ENCODE measurements at places on chromosomes 2 and 18.

GRCh38 chr18:9700261-9700796, 7.8 kb upstream of the RAB31 start:
- DNase-seq = no peak

DNA sequence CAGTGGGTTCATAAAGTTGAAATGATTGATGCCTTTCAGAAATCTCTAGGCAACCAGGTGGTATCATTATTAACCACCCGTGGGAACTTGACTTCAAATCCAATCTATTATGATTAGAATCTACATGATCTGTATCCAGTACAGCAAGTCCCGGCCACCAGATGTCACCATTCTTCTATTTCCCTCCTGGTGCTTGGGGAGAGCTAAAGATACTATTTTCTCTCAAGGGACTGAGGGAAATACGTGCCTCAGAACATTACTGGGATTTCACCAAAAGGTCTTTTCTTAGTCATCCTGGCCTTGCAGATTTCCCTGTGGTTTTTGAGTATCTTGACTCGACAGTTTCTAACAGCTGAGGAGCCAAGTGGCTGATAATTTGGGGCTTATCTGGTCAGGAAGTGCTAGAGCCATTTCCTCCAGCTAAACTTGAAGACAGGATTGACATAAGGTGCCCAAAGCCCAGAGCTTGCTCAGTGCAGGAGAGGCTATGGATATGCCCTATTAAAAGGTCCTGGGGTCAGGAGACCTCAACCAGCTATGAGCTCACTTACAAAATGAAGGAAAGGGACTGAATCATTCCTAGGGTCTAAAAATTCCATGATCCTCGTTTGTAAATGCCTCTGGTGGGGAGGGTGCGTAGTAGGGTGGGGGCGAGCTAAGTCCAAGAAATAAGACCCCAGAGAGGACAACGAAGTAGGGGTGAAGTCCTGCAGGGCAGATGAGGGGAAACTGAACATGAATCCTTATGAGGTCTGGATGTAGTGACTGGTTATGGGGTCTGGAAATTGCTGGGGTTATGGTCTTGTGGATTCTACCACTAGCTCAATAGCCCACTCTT, 135.4 kb upstream of the MGAT5 start:
- DNase-seq = peak; percentile 60

- DNase-seq = no peak
Measured at GRCh38 chr2:118665784-118666529, 181.5 kb downstream of the EN1 start.

DNA sequence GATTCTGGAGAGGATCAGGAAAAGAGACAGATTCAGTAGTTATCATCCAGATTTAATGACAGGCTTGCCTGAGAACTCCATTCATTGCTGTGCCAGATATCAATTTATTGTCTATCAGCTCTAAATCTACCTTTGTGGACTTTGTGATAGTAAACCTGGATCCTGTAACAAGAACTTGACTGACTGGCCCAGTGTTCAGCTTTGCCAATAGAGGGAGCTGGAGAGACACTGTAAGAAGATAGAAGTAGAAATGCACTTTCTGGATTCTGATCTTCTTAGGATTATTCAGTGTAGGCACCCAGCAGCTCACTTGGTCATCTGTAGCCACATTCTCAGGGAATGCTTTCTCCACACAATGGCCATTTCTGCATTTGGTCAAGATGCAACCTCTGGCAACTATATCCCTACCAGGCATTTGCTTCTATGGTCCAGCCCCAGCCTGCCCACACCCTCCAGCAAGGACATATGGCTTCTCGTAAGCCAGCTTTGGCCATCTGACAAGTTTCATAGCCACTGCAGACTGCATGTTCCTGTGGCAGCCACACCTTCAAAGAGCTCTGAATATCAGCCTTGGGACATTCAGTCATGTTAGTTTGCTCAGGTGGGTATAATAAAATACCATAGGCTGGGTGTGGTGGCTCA, 6.1 kb upstream of the SERPINB8 start:
- no peak for DNase-seq

- no peak for DNase-seq
Measured at GRCh38 chr2:73256618-73256922, 22.5 kb downstream of the CCT7 start.

GRCh38 chr2:177595126-177595845, 202.7 kb downstream of the AGPS start:
- no peak for DNase-seq

GRCh38 chr2:197548582-197548981, 32.7 kb downstream of the MOB4 start:
- no peak for DNase-seq

GRCh38 chr2:151302879-151303278, 13.4 kb upstream of the NMI start:
- DNase-seq = no peak

GRCh38 chr2:1641523-1641922, 102.8 kb downstream of the PXDN start:
- DNase-seq = no peak

- no peak for DNase-seq
Measured at GRCh38 chr2:176364273-176364977, 95.2 kb downstream of the MTX2 start.

- no peak for DNase-seq
Measured at GRCh38 chr2:134910763-134911399, 7.7 kb upstream of the CCNT2 start.

GRCh38 chr2:15181092-15181745, 379.9 kb downstream of the NBAS start:
- no peak for DNase-seq

DNA sequence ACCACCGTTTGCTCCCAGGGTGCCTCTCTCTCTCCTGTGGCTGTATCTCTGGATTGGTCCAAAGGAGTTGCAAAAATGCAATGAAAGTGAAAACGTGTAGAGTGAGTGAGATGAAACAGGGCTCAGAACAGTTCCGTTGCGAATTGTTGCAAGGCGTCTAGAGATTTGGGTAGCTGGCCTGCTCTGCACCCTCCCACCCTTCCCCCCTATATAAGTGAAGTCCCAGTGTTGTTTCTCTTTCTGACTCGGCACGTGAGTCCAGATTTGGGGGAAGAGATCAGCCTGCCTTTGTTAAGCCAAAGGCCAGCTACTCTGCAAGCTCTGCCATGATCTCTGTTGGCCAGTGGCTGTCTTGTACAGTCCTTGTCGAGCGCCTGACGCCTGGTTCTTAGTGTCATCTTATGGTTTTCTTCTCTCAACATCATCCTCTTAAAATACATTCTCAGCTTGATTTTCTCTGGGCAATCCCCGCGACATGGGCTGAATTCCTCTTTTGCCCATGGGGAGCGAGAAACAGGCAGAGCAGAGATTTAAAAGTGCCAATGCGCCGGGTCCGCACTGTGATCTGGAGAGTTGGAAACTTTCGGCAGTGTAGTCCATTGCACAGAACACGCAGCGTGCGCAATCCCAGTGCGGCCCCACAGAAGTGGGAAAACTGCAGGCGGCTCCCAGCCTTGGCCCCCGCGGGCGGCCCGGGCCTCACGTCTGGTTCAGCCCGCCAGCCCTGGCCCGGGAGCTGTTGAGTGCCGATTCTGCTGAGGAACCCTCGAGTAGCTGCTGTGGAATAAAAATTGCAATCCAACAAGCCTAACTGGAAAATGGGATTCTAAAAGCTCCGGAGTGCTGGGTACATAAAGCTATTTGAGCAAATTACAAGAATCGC, 9.3 kb downstream of the MEIS1 start:
- DNase-seq = no peak

GRCh38 chr2:230434677-230435324, 18.8 kb downstream of the SP100 start:
- DNase-seq = no peak
